ENCODE measurements at places on chromosomes 7 and 10. TPM values are rescaled to one million over a fixed set of nuclear protein-coding genes. Genes with fewer than 3 reads are reported as not detected.

DNA sequence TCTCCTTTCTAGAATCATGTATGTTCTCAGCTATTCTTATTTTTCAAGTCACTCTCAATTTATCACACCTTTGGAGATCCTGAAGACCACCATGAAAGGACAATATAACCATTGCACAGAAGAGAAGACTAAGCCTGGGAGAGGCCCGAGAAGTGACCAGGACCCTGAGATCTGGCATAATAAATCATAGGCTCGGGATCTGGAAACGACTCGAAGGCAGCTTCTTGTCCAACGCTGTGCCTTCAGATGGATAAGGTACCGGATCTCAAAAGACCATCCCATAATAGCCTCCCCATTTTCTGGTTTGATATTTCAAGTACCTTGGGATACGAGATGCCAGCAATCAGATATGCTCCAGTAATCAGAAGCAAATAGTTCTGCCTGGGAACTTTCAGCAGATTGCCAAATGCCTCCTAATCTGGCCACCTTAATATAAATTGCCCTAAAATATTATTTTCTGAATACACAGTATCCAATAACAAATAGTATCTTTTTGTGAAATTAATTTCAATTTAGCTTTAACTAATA lies 179.2 kb upstream of the ZMIZ1 start:
- no peak for DNase-seq

GRCh38 chr10:7121154-7121797 lies 289.6 kb downstream of the SFMBT2 start:
- peak; percentile 51 for DNase-seq

DNA sequence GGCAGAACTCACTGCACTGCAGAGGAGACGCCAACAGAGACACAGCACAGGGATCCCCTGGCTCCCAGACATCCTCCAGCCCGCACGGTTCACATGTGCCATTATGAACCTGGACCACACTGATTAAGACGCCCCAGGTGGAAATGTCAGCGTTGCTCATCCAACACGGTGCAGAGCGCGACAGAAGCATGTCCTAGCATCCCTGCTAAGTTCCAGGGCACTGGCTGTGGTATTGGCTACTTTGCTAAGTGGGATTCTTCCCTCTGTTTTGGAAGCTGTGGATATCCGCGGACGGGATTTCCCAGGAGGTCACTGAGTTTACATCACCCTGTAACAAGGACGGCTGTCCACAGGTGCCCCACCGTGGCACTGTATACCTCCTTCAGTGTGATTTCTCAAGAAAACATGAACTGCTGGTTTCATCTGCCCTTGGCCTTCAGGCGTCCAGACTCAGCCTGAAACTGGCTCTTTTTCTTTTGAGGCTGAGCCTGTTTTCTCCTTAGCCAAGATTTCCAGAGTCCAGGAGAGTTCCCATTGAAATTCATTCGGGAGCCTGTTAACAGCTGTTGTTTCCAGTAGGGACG lies 324.0 kb downstream of the WDR37 start:
- no peak for DNase-seq

- DNase-seq, result peak; percentile 24
Observed at GRCh38 chr10:100571084-100571856, 35.5 kb downstream of the HIF1AN start.

DNA sequence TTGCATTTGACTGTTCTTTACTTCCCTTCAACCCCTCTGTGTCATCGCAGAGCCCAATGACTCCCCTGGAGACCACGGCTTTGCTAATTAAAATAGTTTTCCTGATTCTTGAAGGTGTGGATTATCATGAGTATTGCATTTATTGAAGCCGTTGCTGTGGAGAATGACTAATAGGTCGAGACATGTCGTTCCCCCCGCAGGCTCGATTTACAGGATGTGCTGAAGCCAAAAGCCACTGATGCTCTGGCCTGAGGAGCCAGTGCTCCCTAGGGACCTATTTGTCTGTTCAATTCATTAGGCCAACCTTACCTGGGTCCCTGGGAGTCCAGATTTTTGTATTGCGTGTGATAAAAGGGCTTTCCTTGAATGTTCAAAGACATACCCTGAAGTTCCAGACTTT lies 102.3 kb downstream of the NPTX2 start:
- no peak for DNase-seq

DNA sequence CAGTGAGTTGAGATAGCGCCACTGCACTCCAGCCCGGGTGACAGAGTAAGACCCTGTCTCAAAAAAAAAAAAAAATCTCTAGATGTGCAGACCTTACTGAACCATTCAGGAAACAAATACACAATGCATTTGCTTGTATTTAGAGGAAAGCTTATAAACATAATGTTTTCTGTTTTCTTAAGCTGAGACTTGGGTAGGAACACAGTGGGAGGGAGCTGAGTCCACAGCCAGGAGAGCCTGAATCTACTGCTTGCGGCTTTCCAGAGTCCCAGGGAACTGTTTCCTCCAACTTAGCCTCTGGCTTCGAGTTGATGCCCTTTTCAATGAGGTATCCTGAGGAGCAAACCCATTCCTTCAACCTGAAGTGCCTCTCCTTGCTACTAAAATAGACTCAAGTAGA lies 83.0 kb upstream of the PITRM1 start:
- DNase-seq, result no peak

- DNase-seq, result no peak
Observed at GRCh38 chr7:120794106-120794729, 63.7 kb downstream of the TSPAN12 start.

- DNase-seq, result no peak
Observed at GRCh38 chr7:137978464-137979237, 23.2 kb downstream of the CREB3L2 start.

DNA sequence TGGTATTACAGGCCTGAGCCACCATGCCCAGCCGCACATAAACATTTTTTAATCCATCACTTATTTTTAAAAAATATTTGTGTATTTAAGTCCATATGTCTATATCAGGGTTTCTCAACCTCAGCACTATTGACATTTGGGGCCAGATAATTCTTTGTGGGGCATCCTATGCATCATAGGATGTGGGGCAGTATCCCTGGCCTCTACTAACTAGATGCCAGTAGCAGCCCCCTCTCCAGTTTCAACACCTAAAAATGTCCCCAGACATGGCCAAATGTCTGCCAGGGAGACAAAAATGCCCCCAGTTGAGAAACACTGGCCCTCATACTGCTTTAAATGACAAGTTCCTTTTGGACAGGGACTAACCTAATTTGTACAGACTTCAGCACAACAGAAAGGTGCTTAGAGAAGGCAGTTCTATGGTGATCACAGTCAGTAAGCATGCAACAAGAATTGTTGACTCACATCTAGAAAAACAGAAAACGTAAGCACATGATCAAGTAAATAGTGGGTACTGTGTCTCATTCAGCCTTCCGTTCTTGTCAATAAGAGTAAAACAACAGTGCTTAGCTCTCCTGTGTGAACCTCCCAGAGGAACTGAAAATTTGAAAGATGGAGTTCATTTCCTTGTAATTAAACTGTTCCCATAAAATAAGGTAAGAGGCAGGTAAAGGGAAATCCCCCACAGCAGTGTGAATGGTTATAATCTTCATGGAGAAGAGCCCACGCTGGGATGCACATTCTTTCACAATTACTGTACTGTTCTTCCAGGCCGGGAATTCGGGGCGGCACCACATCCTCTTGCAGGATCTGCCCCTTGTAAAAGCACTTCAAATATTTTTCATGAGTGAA lies 17.3 kb upstream of the ADRB1 start:
- DNase-seq, result no peak

DNA sequence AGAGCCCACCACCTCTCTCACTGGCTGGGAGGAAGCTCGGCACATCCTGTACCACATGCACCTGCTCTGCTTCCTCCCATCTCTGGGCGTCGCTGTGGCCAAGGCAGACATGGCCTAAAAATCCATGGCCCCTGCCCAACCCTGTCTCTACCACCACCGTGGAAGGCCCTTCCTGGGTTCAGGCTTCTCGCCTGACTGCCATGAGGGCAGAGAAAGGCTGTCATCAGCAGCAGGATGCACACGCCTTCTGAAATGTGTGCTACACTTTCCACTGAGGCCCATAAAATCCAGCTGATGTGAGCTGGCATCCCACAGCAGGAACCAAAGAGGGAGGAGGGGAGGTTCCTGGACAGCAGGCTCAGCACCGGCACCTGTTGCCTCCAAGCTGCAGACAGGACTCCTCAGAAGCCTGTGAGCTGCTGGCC lies 93.4 kb downstream of the PTPRN2 start:
- no peak for DNase-seq

- peak; percentile 33 for DNase-seq
Observed at GRCh38 chr7:129644634-129645230, 33.2 kb downstream of the NRF1 start.

GRCh38 chr10:114548662-114549061 lies 109.4 kb downstream of the ABLIM1 start:
- no peak for DNase-seq

- DNase-seq, result peak; percentile 33
Observed at GRCh38 chr10:119542988-119543813, 682 bp upstream of the RGS10 start.

DNA sequence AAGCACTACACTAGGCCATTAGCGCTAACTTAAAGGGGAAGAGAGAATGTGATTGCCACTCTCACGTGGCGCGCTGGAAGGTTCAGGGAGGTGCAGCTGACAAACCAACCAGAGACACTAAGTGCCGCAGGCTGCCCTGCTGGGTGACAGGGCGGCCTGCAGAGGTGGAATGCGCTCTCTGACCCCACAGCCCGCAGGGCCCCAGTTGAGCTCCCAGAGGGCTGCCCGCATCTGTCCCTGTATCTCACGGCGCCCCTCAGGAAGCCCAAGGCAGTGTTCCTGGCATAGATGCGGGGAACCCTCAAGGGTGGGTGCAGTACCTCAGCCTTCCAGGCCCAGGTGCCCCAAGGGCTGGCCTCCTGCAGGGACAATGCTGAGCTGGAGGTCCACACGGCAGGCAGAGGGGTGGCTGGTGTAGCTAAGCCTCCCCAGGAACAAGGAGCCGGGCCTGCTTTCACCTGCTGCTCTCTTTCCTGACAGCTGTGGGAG lies 66.6 kb downstream of the CALML3 start:
- DNase-seq, result no peak

GRCh38 chr7:64832136-64832535 lies 37.9 kb downstream of the ZNF138 start:
- DNase-seq, result no peak

DNA sequence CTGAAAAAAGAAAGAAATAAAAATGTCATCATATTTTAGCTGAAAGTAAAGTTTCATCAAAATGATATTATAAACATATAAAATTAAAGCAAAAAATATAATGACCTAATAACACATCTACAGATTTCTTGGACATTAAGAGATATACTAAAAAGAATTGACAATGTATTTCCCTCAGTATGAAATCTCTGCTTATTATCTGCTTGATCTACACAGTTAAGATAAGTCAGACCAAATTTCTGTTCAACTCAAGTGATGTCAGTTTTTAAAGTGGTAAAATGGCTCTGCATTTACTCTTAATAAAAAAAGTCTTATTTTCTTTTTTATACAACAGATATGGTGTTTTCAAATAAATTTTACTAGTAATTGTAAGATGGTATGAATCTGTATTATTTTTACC lies 159.4 kb upstream of the SEMA3A start:
- DNase-seq, result no peak

DNA sequence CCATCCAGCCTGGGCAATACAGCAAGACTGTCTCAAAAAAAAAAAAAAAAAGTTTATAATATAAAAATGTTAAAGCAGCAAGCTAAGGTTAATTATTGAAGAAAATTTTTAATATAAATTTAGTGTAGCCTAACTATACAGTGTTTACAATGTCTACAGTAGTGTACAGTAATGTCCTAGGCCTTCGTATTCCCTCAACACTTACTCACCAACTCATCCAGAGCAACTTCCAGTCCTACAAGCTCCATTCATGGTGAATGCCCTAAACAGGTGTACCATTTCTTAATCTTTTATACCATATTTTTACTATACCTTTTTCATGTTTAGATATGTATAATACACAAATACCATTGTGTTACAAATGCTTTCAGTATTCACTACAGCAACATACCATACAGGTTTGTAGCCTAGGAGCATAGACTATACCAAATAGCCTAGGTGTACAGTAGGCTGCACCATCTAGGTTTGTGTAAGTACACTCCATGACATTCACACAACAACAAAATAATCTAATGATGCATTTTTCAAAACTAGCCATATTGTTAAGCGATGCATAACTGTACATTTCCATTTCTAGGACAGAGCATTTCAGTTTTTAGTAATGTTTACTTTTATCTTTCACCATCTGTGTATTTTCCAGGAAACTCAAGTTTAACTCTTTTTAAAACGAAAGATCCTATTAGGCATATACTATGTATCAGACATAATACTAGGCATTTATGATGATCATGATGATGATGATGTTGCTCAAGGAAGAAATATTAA lies 43.3 kb downstream of the CNOT4 start:
- DNase-seq, result no peak

The SLC13A4 gene
- polyA plus RNA-seq, result 5.0 TPM

The UCN3 gene
- polyA plus RNA-seq, result 1.4 TPM

The ANKRD7 gene
- 3.2 TPM for polyA plus RNA-seq

The HOXA2 gene
- polyA plus RNA-seq, result 11.8 TPM

The PAX4 gene
- polyA plus RNA-seq, result not detected

The DRGX gene
- polyA plus RNA-seq, result not detected

The ZWINT gene
- 57.6 TPM for polyA plus RNA-seq
